ENCODE measurements at places on chromosomes 5 and 9. TPM values are rescaled to one million over a fixed set of nuclear protein-coding genes. Genes with fewer than 3 reads are reported as not detected.

C5orf63 gene
- total RNA-seq: 2.6 TPM

- peak; percentile 11 for DNase-seq
Observed at GRCh38 chr5:157828944-157829639, 29.9 kb downstream of the CLINT1 start.

DNA sequence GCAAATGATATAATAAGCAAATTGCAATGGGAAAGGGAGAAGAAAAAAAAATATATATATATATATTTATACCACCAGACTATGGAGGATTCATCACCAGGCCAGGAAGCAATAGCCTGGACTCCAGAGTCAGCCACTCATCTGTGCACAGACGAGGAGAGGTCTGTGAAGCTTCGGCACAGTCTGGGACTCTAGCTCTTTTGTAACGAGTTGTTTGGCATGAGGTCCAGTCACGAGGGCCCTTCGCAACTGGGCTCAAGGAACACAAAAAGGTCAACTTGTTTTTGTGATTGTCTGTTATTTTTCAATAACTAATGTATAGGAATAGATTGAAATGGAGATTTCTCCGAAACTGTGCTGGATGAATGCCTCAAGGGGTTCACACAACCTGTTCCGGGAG lies 14.7 kb upstream of the FGF1 start:
- no peak for DNase-seq

DNA sequence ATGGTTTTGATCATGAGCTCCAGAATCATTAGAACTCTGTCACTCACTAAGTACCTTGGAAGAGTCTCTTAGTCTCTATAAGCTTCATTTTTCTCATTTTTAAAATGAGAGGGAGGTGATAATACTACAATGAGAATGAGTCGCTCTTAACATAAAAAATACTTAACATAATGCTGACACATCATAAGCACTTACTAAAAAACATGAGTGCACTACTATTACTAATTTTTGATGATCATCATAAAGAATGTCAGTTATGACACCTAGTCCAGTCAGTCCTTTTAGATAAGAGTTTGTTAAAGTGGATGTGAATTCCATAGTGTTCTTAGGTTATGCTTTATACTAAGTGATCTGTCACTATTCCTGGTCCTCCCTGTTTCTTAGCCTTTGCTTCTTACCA lies 200.4 kb upstream of the SLC24A2 start:
- no peak for DNase-seq

Measured in M059J (cell line).